AG09309 (cell line): ENCODE measurements at places on chromosomes 1 and 21.

DNA sequence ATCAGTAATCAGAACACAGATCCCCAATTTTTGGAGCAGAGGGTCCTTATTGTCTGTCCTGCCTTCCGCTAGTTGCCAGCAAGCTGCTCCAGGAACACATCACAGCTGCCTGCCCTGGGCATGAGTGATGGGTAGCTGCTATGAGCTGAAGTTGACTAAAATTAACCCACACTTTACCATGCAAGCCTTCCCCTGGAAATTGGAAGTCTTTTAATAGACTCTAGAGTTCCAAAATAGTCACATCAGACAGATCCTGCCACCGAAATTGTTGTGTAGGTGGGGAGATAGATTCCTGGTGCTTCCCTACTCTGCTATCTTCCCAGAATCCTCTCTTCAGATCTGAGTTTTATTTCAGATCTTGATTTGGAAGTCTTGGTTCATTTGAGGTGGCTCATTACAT, 63.1 kb upstream of the GCLM start:
- DNase-seq, result no peak

DNA sequence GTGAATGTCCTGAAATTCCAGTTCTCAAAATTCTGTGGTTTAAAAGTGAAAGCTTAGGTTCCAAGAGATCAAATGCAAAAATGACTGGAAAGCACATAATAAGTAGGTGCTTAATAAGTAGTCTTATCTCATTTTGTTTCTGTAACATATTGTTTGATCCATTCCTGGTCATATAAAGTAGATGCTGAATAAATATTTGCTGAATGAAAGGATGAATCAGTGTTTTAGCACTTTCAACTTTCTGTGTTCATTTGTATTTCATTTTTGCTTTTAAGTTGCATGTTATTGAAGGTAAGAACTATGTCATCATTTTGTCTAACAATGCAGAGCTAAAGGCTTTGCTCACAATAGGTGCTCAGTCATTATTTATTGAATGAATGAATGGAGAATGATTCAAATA, 6.3 kb downstream of the MAST2 start:
- no peak for DNase-seq

DNA sequence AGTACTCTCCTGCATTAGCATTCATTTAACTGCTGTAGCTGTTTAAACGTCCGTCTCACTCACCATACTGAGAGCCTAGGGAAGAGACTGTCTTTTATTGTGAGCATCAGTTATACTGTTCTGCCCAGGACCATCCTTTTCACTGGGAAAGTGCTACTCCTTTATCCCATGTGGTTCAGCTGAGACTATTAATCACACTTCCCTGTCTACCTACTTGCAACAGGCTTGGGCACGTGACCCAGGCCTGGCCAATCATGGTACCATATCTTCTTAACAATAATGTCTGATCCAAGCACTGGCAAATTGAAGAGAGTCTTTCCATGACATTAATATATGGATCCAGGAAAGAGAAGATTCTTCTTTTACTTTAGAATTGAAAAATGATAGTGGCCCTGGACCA, 108.1 kb downstream of the TM2D1 start:
- DNase-seq, result no peak

GRCh38 chr21:37368541-37369279, 2.1 kb downstream of the DYRK1A start:
- DNase-seq, result no peak
